ENCODE measurements at places on chromosomes 1 and 21.

DNA sequence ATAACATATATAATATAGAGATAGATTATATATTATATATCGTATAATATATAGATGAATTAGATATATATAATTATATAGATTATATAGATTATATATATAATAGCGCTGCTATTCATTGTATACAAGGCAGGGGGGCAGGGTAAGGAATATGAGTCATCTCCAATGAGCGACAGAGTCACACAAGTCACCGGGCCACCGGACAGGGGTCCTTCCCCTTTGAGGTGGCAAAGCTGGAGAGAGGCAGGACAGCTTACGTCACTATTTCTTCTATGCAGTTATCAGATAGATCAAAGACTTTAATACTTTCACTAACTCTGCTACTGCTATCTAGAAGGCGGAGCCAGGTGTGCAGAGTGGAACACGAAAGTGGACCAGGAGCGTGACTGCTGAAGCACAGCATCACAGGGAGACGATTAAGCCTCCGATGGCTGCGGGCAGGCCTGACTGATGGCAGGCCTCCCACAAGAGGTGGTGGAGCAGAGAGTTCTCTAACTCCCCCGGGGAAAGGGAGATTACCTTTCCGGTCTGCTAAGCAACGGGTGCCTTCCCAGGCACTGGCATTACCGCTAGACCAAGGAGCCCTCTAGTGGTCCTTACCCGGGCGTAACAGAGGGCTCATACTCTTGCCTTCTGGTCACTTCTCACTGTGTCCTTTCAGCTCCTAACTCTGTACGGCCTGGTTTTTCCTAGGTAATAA is 2154.7 kb downstream of the MRPL39 start:
- DNase-seq = no peak

DNA sequence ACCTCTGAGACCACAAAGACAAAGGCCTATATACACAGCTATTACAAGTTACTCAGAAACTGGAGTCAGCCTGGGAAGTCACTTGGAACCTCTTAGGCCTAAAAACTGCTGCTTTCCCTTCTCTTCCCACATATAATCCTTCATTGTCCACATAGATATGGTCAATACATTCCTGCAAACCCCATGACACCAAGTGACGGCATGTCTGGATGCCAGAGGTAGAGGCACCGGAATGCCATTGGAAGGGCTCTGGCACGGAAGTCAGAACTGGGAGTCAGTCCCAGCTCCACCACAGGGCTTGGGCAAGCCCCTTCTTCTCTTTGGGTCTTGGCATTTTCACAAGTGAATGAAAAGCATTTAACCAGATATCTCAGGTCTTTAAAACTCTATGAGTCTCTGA is 204.7 kb downstream of the MATN1 start:
- DNase-seq = no peak

GRCh38 chr1:172497230-172497629 is 35.7 kb upstream of the SUCO start:
- no peak for DNase-seq

GRCh38 chr1:225834417-225835329 is 24.7 kb downstream of the EPHX1 start:
- DNase-seq = no peak

- DNase-seq = no peak
Observed at GRCh38 chr1:194512957-194513356, 1326.5 kb upstream of the B3GALT2 start.

GRCh38 chr1:32743380-32744070 is 41.0 kb upstream of the SYNC start:
- DNase-seq = no peak

DNA sequence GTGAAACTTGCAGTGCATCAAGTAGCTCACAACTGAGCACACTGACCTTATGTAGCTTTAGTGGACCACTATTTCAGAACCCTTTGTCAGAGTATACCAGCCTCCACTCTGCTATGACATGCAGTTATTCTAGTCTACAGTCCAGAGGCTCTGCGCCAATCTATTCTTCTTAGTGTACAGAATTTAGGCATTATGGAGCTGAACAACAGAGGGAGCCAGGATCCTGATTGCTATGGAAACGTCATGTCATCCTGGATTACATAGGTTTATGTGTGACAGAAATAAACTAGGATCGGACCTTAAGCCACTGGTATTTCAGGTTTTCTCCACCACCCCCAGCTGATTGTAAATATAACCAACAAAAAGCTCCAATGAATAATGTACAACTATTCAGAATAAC is 48.1 kb upstream of the EEIG2 start:
- DNase-seq = no peak
